ENCODE measurements at places on chromosomes 11 and 22.

GRCh38 chr22:30649430-30650007 is 13.9 kb downstream of the SLC35E4 start:
- no peak for DNase-seq

DNA sequence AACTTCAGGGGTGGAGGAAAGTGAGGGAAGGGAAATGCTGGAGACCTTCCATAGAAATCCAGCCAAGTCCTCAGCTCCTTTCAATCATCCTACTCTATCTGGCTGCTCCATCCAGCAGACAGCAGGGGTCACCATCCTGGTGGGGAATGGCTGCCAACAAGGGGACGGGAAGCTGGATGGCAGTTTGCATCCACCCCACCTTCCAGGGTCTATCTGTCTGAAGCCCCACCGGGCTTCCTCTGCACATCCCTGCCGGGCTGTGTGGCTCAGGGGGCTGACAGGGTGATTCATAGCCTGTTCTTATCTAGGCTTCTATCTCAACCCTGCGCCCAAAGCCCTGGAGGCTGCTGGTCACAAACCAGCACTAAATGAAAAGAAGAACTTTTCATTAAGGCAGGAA is 1.1 kb downstream of the SYTL2 start:
- DNase-seq, result peak; percentile 32

GRCh38 chr22:42190274-42190673 is 59.7 kb upstream of the CYP2D6 start:
- no peak for DNase-seq

- DNase-seq, result peak; percentile 60
Observed at GRCh38 chr11:122069707-122070360, 46.2 kb downstream of the BLID start.

DNA sequence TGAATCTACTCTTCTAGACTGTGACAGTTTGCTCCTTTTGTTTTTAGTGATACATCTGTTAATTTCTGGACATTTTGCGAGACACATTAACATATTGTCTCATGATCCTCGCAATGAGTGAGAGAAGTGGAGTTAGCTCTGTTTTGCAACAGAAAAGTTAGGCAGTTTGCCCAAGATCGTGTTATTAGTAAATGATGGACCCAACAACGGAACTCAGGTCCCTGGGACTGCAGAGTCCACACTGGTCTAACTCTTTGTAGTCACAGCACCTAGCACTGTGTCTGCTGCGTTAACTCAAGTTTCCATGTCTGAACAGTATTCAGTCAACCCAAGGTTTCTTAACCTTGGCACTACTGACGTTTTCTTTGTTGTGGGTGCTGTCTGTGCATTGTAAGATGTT is 3.2 kb downstream of the DEPDC7 start:
- no peak for DNase-seq

All from hippocampal formation (tissue), 2 donors.